Activated CD8-positive, alpha-beta memory T cell treated with anti-CD3 and anti-CD28 coated beads, Interleukin-2, amount 50 U/mL, for 4 hours (primary cell): ENCODE measurements at places on chromosomes 5 and 9.
A peak's percentile ranks its signal among the peaks of the same experiment; 100 is the strongest.

GRCh38 chr5:54524704-54525103, 7.1 kb downstream of the SNX18 start:
- no peak for DNase-seq

- DNase-seq = no peak
Measured at GRCh38 chr9:113176803-113177202, 26.0 kb downstream of the SLC31A2 start.

DNA sequence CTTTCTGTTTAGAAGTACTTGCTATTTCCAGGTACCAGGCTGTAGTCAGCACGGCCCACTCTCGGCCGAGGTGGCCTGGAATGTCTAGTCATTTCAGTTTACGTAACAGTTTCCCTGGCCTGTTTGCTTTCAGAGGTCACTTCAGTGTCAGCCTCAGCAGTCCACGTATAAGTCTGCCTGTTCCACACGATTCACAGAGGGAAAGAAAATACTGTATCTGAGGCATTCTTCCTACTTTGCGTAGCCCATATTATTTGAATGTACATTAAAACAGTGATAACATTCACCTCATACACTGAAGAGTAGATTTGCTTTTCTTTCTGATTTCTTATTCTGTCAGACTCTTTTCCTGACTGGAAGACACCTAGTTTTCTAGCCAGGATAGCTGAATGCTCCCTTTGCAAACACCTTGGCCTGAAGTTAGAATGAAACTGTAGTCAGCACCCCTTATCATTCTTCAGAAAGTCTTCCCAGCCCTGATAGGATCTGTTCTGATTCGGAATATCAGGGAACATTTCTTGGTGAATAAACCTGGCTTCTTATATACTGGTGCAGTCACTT, 140.9 kb downstream of the AOPEP start:
- no peak for DNase-seq

- no peak for DNase-seq
Measured at GRCh38 chr5:119402081-119402480, 46.3 kb downstream of the TNFAIP8 start.

GRCh38 chr5:60162441-60162840, 268.9 kb upstream of the PDE4D start:
- DNase-seq = no peak

- DNase-seq = no peak
Measured at GRCh38 chr5:61563401-61563800, 231.3 kb downstream of the ZSWIM6 start.

- DNase-seq = no peak
Measured at GRCh38 chr5:132408965-132409364, 39.5 kb downstream of the SLC22A5 start.

GRCh38 chr5:143063175-143063970, 293.2 kb downstream of the ARHGAP26 start:
- DNase-seq = no peak

DNA sequence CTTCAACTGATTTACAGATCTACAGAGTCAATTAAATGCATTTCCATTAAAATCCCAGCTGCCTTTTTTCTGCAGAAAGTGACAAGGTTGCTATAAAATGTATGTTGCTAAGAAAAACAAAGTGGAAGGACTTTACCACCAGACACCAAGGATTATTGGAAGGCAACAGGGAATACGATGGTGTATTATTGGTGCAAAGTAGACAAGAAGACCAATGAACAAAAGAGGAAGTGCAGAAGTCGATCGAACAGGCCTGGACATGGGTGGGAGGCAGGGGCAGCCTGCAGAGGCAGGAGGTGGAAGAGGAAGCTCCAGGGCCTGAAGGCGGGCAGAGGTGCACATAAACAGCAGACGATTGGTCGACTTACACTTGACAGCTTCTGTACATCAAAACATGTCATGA, 10.6 kb upstream of the SLC6A19 start:
- DNase-seq = no peak

DNA sequence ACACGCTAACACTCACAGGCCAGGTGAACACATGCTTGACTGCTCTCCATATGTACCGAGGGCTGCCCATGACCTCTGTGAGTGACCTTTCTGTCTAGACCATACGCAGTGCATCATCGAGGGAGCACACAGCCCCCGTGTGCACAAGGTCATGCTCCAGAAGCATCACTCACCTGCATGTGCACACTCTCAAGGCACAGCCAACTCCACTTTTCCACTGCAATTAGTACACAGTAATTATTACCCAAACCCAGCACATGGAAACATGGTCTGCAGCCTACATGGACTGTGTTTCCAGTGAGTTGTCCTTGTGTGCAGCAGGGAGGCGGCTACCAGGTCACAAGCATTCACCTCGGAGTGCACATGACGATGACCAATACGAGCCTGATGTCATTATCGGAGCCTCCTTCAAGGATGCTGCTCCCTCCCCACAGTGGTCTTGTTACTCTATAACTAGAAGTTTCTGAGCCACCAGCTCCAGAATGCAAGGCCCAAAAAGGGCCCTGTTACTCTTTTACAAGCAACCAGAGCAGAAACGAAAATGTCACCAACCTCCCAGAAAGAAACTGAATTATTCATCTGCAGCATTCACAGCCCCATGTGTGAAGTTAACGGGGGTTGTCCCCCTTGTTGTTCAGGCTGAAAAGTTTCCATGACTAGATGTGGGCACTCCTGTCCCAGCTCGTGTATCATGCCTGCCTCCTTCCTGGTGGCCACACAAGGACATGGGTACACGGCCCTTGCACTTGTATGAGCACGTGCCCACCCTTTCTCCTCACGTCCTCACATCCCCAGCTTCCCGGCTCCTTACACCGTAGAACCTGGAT, 31.2 kb downstream of the SEMA4D start:
- peak; percentile 45 for DNase-seq

DNA sequence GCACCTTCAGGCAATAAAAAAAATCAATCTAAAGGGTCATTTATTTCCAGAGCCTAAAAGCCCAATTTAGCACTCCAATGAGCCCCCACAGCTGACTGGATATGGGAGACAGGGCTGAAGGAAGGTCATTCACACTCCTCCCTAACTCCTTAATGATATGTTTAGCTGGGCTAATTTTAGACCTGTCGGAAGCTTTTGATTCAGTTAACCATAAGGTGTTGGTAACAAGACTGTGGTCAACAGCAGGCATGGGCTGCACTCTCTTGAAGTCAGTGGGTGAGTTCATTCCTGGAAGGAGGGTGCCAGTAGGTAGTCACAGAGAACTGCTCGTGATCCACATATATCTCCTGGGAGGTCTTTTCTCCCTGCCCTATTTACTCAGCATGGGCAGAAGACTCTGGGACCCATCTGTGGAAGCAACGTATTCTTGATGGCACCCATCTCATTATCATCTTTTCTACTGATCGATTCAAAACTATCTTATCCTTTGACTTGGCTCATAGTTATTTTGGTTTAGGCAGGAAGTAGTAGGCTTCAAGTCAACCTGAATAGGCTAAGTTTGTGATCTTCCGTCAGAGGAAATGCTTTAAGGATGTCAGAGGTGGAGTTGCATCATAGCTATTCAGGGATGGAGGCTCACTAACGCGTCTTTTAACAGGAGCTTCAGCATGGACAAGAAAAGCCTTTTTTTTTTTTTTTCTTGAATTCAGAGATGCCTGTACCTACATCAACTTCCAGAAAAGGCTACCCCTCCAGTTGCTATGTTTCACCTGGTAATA, 367.7 kb upstream of the SLC30A5 start:
- DNase-seq = no peak

DNA sequence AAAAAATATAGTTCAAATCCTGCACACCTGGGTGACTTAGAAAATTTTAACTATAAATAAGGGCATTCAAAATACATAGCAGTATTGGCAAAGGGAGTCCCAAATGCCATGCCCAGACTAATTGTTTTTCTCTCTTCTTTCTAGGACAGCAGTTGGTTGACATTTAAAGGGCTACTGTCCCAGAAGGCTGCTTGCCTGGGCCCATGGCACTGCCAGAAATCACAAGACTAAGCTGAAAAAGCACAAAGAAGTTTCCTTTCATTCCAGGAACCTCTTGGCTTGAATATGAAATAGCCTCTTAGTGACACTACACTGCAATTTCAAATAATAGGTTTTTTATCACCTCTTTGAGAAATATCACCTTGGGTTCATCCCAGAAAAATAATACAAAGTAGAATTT, 388.9 kb upstream of the TRPC7 start:
- DNase-seq = no peak

- peak; percentile 30 for DNase-seq
Measured at GRCh38 chr9:91905991-91906469, 44.0 kb downstream of the ROR2 start.

GRCh38 chr5:85671223-85671970, 946.3 kb upstream of the COX7C start:
- DNase-seq = no peak

DNA sequence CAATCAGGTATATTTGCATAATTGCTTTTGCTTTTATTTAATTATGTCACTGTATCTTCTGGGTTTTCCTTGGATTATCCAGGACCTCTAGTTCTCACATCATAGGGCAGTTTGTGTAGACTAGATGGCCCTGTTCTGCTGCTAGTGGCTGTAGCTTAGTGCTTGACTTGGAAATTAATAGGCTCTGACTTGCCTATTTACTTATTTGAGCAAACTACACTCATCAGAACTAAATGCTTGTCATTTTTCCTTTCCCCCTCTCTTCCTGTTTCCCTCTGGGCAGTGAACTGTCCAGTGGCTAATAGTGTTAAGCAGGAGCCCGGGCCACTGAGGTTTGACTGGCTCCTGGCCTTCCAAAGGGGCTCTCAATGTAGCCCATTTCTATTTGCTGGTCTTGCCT, 135.7 kb downstream of the MAN2A1 start:
- DNase-seq = no peak

- no peak for DNase-seq
Measured at GRCh38 chr5:96431376-96432187, 1.5 kb downstream of the PCSK1 start.

DNA sequence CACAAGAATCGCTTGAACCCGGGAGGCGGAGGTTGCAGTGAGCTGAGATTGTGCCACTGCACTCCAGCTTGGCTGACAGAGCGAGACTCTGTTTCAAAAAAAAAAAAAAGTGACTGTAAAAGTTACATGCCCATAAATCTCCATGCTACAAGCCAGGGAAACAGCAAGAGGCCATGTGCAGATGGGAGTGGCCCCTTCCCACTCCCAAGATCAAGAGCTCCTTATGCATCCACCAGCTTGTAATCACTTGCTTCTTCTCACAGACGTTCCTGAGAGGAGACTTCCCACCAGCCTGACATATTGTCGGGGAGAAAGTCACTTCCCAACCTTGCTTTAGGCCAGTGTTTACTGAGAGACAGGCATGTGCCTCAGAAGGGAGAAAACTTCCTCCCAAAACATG, 45.6 kb upstream of the N4BP3 start:
- DNase-seq = no peak
